Activated CD4-positive, alpha-beta T cell treated with anti-CD3 and anti-CD28 coated beads, Interleukin-2, amount 50 U/mL, for 48 hours (primary cell): ENCODE measurements at places on chromosomes 13 and 19.

GRCh38 chr19:34193876-34194275, 21.6 kb downstream of the LSM14A start:
- DNase-seq, result no peak

GRCh38 chr13:86298725-86299124, 499.5 kb upstream of the SLITRK6 start:
- no peak for DNase-seq

DNA sequence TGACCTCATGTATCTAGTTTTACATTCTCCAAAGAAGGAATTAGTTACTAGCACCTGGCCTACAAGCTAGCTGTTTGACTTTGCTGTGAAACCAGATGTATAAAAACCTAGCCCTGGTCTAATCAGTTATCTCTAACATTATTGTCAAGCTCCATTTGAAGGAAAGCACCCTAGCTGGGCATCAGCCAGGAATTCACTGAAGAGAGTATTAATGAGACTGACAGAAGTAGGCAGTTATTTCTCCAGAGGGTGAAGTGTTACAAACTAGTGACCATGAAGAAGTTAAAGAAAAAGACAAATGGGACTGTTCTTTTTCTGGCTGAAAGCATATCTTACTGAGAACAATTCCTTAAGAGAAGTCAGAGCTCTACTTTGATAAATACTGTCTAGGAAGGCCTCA, 2529.3 kb upstream of the PCDH20 start:
- DNase-seq, result no peak

- no peak for DNase-seq
These were observed 124.3 kb downstream of the PTPRS start for GRCh38 chr19:5216141-5216847.

DNA sequence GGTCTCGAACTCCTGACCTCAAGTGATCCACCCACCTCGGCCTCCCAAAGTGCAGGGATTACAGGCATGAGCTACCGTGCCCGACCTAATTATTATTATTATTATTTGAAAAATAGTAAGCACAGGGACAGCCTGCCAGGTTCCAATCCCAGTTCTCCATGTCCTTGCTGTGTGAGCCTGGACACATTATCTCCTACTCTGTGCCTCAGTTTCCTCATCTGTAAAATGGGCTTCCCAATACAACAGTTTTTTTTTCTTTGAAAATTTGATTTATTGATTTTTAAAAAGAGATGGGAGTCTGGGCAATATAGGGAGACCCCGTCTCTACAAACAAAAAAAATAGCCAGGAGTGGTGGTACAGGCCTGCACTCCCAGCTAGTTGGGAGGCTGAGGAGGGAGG, 3.3 kb downstream of the ZGLP1 start:
- DNase-seq, result no peak

DNA sequence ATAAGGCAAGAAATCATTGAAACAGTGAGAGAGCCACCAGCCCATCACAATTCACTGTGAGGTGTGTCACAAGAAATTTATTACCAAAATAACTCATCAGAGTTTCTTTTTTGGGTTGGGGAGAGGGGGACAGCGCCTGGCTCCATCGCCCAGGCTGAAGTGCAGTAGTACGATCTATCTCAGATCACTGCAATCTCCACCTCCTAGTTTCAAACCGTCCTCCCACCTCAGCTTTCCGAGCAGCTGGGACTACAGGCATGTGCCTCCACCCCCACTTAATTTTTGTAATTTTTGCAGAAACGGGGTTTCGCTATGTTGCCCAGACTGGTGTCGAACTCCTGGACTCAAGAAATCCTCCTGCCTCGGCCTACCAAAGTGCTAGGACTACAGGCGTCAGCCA, 3.6 kb downstream of the IFNL1 start:
- DNase-seq, result no peak

- DNase-seq, result no peak
These were observed 114.8 kb downstream of the COL4A2 start for GRCh38 chr13:110421696-110422385.
